ENCODE measurements at places on chromosomes 16 and 17. TPM values are rescaled to one million over a fixed set of nuclear protein-coding genes. Genes with fewer than 3 reads are reported as not detected.

CCDC78 gene
- 7.2 TPM for total RNA-seq

GRCh38 chr17:70678889-70679288 lies 509.6 kb downstream of the KCNJ2 start:
- no peak for DNase-seq

GRCh38 chr16:66617728-66618127 lies 13.2 kb downstream of the CMTM3 start:
- no peak for DNase-seq

DNA sequence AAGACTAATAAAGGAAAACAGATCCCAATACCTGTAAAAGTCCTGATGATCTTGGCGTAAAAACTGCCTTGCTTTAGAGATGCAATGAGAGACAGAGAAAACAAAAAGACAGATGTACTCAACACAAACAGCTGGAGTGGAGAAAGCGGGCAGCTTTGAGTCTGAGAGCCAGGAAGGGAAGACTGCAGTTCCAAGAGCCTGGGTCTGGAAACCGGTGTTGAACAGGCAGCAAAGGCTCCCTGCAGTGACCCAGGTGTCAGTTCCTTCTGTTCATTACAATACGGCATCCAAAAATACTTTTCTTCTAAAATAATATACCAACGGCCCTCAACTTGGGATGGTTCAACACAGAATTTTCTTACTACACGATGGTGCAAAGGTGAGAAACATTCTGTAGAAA lies 29.6 kb downstream of the VPS53 start:
- no peak for DNase-seq

- DNase-seq, result no peak
Measured at GRCh38 chr17:17545031-17545820, 46.3 kb downstream of the PEMT start.

GRCh38 chr16:79098907-79099306 lies 501.6 kb downstream of the MAF start:
- no peak for DNase-seq

TTC19 gene
- 40.3 TPM for total RNA-seq

GUCY2D gene
- not detected for total RNA-seq

GRCh38 chr16:53103811-53104210 lies 49.0 kb downstream of the CHD9 start:
- DNase-seq, result no peak

MPP2 gene
- total RNA-seq, result 29.8 TPM

- DNase-seq, result no peak
Measured at GRCh38 chr16:86257546-86257945, 252.8 kb upstream of the FOXF1 start.

MAPT gene
- 13.0 TPM for total RNA-seq

Data from neural crest cell (in vitro differentiated cells).